ENCODE measurements at places on chromosomes 12 and 14.

- no peak for DNase-seq
These were observed 250.9 kb upstream of the FOXN3 start for GRCh38 chr14:89667983-89668382.

GRCh38 chr12:114266536-114266935 lies 139.4 kb downstream of the TBX5 start:
- DNase-seq = no peak

DNA sequence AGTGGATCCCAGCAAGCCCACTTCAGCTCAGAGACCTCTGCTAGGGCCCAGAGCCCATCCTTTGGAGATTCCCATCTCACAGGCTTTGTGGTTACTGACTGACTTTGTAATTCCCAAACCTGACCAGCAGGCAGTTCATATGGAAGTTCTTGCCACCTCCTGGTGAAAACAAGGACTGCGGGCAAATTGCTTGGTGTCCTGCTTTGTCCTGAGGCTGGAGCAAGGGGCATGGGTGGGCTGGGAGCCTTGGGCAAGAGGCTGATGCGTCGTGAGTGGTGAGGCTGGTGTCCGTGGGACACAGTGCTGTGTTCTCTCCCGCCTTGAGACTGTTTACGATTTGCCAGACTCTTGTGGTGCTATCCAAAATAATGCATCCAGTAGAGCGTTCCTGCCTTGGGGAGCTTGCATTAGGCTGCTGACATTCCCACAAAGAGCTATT lies 91.0 kb downstream of the LRRC74A start:
- no peak for DNase-seq

DNA sequence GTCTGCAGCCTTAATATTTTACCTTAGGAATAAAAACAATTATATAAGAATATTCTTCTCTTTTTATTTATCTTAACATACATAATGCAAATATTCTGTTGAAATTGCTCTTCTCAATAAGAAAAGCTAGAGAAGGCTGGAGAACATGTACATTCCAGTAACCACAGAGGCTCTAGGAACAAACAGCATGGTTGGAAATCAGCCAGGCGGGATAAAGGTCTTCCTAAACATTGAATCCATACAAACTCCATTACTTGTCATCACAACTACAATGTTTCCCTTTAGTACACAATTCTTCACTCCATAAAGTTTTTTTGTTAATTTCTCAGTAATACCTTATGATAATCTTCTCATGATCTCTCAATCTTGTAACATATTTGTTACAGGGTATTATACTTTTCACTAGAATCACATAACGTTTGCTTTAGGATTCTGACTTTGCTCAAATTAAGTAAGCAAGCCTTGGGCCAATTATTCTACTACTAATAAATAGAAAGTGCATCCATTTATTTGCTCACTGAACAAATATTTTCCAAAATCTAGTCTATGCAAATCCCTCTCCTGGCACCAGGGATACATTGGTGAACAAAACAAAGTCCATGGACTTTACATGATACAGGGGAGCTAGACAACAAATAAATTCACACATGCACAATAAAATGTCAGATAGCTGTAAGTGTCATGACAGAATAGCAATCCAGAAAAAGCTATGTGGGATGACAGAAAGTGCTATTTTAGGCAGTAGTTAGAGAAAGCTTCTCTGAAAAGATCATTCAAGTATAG lies 237.5 kb upstream of the TMTC1 start:
- DNase-seq = no peak

- DNase-seq = no peak
These were observed 10.8 kb downstream of the ALDH2 start for GRCh38 chr12:111777345-111778045.

- DNase-seq = no peak
These were observed 28.8 kb downstream of the OAS2 start for GRCh38 chr12:113007166-113007565.
